ENCODE measurements at places on chromosomes 7 and 10.
A peak's percentile ranks its signal among the peaks of the same experiment; 100 is the strongest.

DNA sequence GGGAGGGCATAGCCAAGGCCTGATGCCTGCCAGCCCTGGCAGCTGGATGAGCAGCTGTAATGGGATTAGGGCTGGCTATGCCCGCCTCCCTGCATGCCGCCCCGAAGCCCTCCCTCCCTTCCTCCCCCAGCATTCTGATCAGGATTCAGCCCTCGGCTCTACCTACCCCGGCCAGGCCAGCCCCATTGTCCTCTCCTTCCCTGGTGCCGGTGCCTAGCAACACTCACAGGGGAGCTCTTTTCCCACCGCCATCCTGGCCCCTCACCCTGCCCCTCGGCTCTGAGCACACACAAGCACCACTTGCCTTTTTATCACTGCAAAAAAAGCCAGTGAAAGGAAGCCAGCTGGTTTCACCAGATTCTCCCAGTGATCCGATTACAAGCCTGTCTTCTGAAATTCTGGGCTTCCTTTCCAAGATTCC, 9.0 kb upstream of the ADCYAP1R1 start:
- DNase-seq = no peak

- DNase-seq = no peak
Measured at GRCh38 chr10:46002916-46003693, 27.3 kb downstream of the NCOA4 start.

DNA sequence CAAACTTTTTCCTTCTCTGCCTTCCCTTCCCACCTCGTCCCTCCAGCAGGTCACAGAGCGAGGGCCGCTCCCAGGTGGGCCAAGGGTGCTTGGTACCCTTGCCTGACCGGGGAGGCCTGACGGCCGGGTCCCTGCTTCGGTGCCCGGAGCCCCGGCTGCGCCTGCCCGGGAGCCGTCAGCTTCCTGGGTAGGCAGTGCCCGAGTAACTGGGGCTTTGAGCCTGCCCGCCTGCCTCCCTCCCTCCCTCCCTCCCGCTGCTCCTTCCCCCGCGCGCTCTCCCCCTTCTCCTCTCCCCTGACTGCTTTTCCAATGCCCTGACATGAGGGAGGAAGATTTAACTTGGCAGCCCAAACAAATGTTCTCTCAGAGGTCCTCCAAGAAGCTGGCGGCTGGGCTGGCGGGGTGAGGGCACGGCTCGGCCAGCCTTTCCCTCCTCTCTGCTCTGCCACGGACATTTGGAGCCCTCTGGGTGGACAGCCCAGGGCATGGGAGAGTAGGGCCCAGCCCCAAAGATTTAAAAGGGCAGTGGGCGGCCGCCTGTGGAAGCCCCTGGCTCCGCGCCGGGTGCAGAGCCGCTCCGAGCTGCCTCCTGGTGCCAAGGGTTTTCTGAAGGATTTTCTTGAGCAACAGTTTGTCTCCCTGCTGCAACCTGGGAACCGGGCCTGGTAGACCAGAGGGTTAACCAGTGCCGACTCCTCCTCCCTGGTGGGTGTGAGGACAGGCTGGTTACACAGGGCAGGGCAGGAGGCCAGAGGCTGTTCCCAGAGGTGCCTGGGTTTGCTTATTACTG, 2.0 kb downstream of the ZMIZ1 start:
- DNase-seq = no peak

- no peak for DNase-seq
Measured at GRCh38 chr10:59711871-59712494, 2.3 kb upstream of the SLC16A9 start.

- DNase-seq = no peak
Measured at GRCh38 chr7:93890464-93891068, at the start of gene TFPI2. TSS of gene TFPI2 (minus strand) at chr7:93890753. CDS start at chr7:93890678, 75 bp downstream.

GRCh38 chr10:5656737-5657579, 9.4 kb downstream of the ASB13 start:
- DNase-seq = no peak

DNA sequence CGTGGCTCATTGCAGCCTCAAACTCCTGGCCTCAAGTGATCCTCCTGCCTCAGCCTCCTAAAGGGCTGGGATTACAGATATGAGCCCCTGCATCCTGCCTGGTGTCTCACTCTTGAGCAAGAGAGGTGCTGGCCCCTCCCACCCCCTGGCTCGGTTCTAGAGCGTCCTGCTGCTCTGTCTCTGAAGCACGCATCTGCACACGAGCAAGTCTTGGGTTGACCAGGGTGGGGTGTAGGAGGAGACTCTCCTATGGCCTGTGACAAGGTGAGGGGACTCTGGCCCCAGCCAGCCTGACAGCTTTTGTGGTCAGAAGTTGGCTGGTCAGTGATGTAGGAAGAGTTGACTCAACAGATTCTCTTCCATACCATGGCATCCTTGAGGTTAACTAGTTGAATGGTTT, 110.7 kb upstream of the CARD11 start:
- no peak for DNase-seq

GRCh38 chr7:130329681-130330080, 14.9 kb upstream of the CPA5 start:
- no peak for DNase-seq

- DNase-seq = no peak
Measured at GRCh38 chr10:50251394-50251793, at the start of gene ASAH2. TSS of gene ASAH2 (minus strand) at chr10:50251516. CDS start at chr10:50248610, 2,906 bp downstream.

- DNase-seq = peak; percentile 13
Measured at GRCh38 chr7:17774248-17774647, 166.0 kb downstream of the SNX13 start.

DNA sequence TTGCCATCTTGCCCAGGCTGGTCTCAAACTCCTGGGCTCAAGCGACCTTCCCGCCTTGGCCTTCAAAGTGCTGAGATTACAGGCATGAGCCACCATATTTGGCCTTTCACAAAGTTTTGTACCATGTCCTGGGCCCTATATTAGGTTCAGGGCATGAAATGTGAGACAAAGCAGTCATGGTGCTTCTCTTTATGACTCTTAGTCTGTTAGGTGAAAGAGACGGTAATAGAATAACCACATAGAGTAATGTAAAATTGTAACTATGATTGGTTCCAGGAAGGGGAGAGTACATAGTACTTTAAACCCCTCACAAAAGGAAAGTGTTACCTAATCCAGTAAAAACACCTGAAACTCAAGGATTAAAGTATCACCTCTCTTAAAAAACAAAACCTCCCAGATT, 144.7 kb downstream of the SPAG6 start:
- DNase-seq = no peak

- DNase-seq = no peak
Measured at GRCh38 chr7:41981046-41982040, 255.7 kb downstream of the GLI3 start.

GRCh38 chr10:52212802-52213201, 101.3 kb upstream of the DKK1 start:
- no peak for DNase-seq

GRCh38 chr10:111836571-111836970, 347.0 kb downstream of the GPAM start:
- no peak for DNase-seq

DNA sequence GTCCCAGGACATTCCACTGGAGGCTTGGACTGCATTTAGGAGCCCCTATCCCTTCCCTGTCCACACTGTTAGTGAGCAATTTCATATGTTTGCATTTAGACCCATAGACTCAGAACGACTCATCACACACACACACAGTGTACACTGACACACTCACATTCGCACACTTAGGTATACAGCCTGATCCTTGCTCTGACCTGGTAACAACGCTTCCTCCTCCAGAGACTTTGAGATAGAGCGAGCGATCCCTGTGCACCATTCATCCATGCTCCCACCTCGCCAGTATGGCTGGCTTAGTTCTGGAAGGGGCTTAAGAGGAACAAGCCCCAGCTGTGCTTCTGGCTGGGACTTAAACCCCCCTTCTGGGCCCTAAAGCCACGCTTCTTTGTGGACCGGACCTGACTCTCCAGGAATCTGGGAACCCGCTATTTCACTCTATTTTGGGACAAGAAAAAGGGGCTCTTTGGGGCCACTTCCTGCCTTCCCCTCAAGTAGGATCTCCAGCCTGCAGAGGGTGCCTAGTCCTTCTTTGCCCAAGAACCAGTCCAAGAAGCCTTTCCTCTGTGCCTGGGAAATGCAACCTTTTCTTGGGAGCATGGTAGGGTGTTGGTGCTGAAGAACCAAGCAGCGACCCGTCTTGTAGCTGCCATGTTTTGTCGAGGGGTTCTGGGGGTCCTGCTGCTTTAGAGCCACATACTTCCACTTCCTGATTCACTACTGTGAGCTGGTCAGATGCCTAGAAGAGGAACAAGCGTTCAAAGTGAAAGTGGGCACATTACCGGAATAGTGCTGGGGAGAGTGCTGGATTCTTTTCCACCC, 1.1 kb upstream of the HOXA13 start:
- no peak for DNase-seq

- no peak for DNase-seq
Measured at GRCh38 chr7:41818765-41819398, 116.0 kb upstream of the INHBA start.

DNA sequence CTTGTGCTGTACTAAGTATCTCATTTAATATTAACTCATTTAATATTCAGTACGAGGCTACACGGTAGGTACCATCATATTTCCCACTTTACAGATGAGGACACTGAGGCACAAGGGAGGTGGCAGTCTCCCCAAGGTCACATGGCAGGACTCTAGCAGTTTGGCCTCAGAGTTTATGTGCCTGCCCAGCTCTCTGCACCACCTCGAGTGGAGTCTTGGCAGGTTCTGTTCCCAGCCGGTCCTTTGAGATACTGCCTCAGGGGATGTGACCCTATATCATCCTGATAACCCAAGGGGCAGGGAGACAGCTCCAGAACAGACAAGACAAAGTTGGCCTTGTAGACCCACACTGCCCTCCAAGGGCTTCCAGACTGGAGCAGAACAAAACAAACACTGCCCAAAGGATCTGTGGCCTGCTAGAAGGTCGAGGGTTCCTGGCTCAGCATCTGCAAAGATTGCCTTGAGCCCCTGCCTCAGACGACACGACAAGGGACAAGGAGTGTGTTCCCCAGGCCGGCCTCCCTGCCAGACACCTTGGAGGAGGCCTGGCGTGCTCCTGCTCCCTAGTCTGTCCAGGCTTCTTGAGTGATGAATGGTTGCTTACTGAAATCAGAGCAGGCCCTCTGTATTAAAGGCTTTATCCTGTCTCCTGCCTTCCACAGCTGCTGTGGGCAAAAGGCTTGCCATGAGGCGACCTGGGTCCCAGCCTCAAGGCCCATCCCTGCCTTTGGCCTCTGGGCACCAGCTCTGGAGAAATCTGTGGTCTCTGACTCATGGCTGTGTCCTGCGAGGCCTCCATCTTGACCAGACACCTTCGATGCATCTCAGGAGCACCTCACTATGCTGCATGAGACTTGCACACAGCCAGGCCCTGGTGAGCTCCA, 3.9 kb upstream of the PWWP2B start:
- no peak for DNase-seq

DNA sequence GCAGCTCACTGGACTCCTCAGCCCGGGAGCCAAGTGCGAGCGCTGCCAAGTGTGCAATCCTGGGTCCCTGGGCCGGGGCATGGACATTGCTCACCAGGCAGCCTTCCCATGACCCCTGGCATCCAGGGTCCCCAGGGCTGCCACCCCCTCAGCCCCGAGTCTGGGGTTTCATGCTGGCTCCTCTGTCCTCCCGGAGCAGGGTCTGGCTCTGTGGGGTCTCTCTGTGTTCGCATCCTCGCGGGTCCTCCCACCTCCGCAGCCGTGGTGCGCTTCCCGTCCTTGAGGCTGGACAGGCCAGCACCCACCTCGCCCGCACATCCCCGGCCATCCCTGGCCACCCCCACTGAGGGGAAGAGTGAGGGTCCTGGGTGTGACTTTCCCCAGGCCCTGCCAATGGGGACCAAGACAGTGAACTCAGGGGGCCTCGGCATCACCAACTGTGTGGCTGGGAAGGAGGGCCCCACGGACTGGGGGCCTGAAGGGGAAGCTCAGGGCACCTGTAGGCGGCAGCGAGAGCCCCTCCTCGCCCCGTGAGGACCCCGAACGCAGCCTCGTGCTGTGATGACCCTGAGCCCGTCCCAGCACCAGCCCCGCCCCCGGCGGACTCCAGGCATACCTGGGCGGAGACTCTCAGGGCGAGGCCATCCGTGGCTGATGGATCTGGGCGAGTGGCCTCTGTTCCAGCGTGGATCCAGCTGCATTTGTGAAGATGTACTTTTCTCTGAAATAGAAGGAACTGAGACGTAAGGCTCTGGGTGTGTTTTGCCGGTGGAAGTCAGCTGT, 50.3 kb upstream of the CFAP46 start:
- no peak for DNase-seq

DNA sequence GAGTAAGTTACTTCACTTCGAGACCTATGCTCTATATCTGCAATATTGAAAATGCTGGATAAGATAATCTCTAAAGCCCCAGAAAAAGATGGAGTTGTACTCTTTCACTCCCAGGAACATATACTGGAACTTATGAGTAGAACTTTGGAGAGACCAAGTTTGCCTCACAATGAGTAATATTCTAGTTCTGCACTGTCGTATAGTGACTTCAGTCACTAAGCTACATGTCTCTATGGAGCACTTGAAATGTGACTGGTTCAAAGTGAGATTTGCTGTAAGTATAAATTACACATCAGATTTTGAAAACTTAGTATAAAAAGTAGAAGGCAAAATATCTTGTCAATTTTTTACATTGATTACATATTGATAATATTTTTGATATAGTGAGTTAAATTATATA, 116.4 kb downstream of the PTEN start:
- no peak for DNase-seq

- no peak for DNase-seq
Measured at GRCh38 chr10:52993109-52993508, 220.5 kb upstream of the MBL2 start.

DNA sequence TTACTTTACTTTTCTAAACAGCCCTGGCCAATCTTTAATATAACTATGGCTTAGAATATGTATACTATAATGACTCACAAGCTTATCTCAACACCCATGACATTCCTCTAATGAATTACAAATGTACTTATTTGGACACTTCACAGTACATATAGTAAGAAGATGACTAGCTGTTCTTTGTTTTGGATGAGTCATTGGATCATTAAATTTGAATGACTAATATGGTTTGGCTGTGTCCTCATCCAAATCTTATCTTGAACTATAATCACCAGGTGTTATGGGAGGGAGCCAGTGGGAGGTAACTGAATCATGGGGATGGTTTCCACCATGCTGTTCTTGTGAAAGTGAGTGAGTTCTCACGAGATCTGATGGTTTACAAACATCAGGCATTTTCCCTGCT, 807.5 kb upstream of the SORCS1 start:
- DNase-seq = peak; percentile 83

DNA sequence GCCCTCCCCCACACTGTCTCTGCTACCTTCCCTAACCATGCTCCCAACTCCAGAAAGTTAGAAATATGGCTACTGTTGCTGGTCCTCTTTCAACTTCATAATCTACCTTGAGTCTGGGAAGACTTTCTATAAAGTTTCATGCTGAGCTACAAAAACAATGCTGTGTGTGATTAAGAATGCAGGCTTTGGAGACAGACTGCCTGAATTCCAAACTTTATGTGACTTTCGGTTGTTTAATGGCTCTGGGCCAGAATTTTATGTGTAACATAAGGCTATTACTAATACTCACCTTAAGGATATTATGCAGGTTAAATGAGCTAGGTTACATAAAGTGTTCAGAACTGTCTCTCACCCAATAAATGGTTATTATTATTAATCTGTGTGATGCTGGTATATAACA, 19.1 kb downstream of the BET1 start:
- no peak for DNase-seq

GRCh38 chr7:5589819-5590595, 166.4 kb upstream of the TNRC18 start:
- DNase-seq = no peak

- DNase-seq = no peak
Measured at GRCh38 chr7:9603291-9603690, 1169.9 kb downstream of the NXPH1 start.
